ENCODE measurements at places on chromosomes 1 and 21. TPM values are rescaled to one million over a fixed set of nuclear protein-coding genes. Genes with fewer than 3 reads are reported as not detected.

The DMBX1 gene
- total RNA-seq: not detected

DNA sequence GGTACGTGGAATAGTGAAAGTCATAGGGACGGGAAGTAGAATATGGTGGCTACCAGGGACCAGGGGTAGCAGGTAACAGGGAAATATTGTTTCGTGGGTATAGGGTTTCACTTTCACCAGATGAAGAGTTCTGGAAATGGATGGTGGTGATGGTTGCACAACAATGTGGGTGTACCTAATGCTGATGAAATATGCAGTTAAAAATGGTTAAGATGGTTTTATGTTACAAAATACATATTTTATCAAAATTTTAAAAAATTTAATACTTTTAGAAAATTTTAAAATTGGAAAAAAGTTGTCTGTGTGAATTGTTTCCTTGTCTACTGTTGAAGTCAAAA lies 55.5 kb upstream of the TLR5 start:
- no peaks in the 10 kb centered on the region for H3K36me3 ChIP-seq
- H3K4me1 ChIP-seq: no peaks in the 10 kb centered on the region
- H3K27ac ChIP-seq: no peak overlapping the region
- no peak for DNase-seq

GRCh38 chr1:7727809-7728471 lies 43.2 kb upstream of the VAMP3 start:
- DNase-seq: no peak
- H3K27ac ChIP-seq: no peak overlapping the region
- H3K27me3 ChIP-seq: no peaks in the 10 kb centered on the region
- no peaks in the 10 kb centered on the region for H3K4me1 ChIP-seq
- no peaks in the 10 kb centered on the region for H3K36me3 ChIP-seq

GRCh38 chr1:180153032-180153431 lies 1.6 kb upstream of the QSOX1 start:
- H3K27me3 ChIP-seq: no peaks in the 10 kb centered on the region
- H3K4me1 ChIP-seq: peaks cover 12% of the 10 kb centered on the region
- H3K27ac ChIP-seq: no peak overlapping the region
